Activated effector memory CD4-positive, alpha-beta T cell treated with anti-CD3 and anti-CD28 coated beads, Interleukin-2, amount 50 U/mL, for 16 hours (primary cell): ENCODE measurements at places on chromosomes 16 and 17.
A peak's percentile ranks its signal among the peaks of the same experiment; 100 is the strongest.

DNA sequence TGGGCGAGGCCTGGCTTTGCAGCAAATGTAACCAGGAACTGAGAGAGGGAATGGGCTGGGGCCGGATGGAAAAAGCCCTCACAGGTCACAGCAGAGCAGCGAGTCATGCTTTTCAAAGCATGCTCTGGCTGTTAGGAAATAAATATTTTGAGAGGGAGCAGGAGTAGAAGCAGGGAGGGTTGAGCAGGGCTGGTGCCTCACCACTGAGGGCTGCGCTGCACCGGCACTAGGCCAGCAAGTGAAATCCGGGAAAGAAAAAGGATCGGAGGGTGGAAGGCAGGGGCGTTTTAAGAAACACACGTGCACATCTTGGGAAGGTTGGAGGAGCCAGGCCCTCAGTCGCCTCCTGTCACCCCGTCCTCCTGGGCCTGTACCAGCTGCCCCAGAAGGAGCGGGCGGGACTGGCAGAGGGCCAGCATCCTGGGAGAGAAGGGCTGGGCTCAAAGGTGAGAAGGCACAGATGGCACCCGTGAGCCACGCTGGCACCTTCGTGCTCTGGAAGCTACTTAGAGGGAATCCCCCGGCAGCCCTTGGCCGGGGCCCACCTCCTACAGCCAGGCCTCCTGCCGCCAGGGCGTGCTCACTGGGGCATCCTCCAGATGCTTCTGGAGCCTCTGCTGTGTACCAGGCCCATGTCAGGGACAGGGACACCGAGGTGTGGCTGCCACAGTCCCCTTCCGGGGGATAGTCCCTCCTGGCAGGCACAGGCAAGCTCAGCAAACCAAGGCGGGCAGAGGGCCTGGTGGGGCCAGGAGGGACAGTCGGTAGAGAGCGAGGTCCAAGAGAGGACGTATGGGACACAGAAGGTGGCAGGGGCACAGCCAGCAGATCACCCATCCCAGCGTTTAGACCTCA, 71.5 kb upstream of the PLCG2 start:
- DNase-seq = no peak

DNA sequence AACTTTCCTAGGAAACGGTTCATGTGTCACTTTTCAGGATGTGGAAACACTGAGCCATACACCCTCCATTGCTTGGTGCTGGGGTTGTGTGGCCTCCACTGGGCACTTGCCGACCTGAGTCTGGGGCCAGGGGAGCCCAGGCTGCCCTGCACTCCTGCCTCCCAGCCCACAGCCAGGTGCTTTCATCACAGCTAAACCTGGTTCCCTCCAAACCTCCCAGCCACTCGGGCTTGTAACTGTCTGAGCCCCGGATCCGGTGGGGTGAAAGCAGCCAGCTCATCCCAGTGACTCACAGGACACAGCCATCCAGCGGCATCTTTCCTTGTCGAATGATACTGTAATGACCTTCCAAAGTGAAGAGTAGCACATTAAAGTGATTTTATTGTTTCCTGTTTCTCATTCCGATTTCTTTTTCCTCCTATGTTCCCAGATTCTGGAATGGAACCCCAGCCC, 19.8 kb downstream of the CARHSP1 start:
- DNase-seq = no peak

- no peak for DNase-seq
Measured at GRCh38 chr17:66677201-66677981, 157.5 kb upstream of the CACNG5 start.

- no peak for DNase-seq
Measured at GRCh38 chr16:24188751-24189318, 67.3 kb upstream of the CACNG3 start.

DNA sequence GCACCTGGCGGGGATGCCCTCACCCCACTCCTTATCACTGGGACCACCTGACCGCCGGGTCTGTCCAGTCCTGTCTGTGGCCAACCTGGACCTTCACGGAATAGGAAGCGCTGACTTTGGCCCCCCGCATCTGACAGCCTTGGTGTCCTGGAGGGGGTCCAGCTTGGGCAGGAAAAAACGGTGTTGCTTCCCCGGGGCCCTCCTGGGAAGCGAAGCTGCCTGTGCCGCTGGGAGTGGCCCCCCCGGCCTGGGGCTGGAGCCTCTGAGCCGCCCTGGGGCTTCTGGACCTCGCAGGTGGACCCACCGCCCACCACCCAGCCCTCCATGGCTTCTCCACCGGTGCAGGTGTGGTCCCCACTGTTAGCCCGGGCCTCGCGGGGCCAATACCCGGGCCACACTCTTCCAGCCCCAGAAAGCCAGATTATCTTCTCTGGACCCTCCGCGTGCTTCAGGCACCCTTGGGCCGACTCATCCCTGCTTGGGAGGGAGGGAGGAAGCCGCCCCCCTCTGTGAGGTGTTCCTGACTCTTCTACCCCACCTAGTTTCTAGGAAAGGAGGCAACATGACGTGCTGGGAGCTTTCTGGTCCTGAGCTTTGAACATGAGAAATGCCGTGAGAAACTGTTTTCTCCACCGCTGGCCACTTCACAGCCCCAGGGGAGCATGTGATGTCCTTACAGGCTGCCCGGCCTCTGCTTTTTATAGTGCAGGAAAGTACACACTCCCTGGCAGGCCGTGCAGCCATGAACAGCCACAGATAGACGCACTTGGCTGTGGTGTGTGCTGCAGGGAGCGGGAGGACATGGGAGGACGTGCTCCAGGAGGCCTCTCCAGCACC, 1.1 kb downstream of the C1QTNF1 start:
- DNase-seq = no peak

DNA sequence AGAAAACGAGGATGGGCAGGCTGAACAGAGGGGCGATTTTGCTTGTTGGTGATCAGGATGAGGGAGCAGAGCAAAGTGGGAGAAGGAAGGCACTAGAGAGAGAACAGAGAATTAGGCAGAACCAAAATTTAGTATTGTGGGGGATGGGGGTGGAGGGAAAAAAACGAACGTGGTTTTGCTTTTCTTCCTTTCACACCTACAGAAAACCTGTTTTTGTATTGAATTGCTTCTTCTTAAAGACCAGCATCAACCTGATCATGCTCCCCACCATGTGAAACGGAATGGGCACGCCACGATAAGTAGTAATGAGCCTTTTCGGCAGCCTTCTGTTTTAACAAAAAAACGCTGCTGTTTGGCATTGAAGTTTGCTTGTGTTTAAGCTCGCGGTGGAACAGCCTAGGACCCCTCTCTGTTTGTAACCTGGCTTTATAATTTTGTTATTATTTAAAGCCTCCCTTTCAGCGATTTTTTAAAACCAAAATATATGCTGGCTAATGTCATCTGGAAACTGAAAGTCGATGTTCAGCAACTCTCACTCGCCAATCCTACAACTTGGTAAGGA, 36.8 kb downstream of the ERCC4 start:
- DNase-seq = no peak

DNA sequence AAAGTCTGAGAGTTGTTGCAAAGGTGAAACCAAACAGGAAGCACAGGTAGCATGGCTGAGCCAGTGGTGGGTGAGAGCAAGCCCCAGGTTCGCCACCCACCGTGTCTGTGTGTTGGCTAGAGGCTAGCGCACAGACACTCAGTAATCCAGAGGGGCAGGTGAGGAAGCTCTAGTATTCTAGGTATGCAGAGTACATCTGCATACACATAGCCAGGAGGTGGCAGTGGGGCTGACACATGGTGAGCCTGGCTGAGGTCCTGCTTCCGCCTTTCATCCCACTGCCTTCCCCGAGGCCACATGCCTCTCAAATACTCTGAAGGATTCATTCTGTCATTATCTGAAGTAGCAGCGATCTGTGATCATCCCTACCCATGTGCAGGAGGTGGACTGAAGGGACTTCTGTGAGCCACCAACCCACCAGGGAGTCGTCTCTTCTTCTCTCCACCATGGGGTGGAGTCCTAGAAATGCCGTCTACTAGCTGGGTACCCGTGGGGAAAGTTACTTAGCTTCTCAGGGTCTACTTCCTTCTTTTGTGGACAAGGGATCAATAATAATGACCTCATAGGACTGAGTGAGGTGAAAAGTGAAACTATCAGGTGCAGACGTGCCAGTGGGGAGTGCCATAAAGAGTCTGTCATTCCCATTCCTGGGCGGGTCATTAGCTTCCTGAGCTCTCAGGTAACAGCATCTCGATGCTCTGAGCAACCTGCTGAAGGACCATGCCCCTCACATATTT, 36.0 kb upstream of the ICAM2 start:
- DNase-seq = no peak

DNA sequence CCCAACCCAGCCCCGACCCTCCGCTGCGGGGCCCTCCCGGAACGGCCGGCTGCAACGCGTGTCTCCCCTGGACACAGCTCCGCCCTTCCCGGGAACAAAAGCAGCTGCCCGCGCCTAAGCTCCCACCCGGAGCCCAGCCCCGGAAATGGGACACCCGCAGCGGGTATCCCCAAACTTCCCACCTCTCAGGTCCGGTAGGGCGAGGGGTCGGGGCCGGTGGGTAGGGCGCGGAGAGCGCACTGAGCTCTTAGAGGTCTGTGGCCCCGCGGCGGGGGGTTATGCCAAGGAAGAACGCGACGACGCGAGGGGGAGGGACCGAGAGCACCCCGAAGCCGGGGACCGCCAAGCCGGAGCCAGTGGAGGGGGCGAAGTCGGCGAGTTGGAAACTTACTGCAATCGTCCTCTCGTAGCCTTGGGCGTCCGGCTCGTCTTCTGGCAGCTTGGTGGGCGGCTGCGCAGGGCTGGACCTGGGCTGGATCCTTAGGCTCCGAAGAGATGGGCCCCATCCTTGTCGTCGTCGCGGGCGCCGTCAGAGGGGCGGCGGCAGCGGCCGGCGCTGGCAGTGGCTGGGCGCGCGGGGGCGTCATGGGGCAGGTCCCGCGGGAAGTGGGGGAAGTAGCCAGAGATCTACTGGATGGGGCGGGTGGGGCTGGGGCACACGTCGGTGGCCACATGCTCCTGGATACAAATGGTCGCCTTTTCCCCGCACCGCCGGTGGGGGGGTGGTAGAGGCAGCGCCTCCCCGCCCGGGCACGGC, 6.9 kb downstream of the USP6 start:
- DNase-seq = peak; percentile 59

GRCh38 chr17:13346996-13347762, 254.6 kb downstream of the HS3ST3A1 start:
- DNase-seq = no peak

GRCh38 chr17:57877803-57878377, 28.0 kb upstream of the MRPS23 start:
- DNase-seq = no peak

DNA sequence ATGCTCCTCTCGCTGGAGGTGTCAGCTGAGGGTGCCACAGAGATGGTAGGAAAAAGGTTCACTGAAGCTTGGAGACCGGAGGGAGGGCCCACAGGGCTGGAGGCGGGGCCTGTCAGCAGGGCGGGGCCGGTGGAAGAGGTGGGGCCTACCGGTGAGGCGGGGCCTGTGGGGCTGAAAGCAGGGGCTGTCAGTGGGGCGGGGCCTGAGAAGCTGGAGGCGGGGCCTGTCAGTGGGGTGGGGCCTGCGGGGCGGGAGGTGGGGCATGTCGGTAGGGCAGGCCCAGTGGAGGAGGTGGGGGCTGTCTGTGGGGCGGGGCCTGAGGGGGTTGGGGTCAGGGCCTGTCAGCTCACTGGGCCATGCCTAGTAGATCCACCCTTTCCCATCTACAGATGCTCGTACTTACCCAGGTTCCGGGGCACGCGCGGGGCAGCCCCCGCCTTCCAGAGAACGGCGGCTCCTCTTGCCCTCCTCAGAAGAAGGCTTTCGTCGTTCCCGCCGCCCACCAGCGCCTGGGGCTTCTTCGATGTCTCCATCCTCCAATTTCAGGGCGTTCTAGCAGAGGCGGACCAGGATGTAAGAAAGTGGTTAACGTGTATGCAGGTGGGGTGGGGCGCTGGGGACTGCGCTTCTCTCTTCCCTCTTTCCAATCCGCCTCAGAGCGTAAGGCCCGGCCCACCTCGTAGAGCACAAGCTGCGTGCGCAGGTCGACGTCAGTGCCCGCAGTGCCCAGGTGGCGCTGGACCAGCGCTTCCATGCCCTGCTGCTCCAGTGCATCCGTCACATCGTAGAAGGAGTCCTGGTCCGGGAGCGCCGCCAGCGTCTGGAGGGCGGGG, 9.8 kb downstream of the TMEM208 start:
- DNase-seq = peak; percentile 91

- no peak for DNase-seq
Measured at GRCh38 chr17:32673964-32674363, 187.2 kb downstream of the CDK5R1 start.

DNA sequence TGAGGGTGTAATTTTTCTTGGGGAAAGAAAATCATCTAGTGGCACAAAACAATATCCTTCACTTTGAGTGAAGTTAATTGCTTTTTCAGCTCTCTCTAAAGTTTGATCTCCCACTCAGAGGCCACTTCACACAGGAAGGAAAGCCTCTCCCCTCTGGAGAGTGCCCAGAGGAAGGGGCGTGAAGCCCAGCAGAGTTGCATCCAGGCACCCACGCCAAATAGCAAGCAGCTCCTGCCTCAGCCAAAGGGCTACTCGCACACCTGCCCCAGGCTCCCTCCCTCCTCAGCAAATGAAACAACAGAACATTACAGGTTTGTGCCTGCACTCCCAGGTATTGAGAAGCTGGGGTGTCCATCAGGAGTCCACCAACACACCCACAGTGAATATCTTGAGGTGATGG, 183.0 kb upstream of the RPL38 start:
- no peak for DNase-seq

GRCh38 chr17:50660042-50660886, 25.6 kb downstream of the ABCC3 start:
- no peak for DNase-seq

DNA sequence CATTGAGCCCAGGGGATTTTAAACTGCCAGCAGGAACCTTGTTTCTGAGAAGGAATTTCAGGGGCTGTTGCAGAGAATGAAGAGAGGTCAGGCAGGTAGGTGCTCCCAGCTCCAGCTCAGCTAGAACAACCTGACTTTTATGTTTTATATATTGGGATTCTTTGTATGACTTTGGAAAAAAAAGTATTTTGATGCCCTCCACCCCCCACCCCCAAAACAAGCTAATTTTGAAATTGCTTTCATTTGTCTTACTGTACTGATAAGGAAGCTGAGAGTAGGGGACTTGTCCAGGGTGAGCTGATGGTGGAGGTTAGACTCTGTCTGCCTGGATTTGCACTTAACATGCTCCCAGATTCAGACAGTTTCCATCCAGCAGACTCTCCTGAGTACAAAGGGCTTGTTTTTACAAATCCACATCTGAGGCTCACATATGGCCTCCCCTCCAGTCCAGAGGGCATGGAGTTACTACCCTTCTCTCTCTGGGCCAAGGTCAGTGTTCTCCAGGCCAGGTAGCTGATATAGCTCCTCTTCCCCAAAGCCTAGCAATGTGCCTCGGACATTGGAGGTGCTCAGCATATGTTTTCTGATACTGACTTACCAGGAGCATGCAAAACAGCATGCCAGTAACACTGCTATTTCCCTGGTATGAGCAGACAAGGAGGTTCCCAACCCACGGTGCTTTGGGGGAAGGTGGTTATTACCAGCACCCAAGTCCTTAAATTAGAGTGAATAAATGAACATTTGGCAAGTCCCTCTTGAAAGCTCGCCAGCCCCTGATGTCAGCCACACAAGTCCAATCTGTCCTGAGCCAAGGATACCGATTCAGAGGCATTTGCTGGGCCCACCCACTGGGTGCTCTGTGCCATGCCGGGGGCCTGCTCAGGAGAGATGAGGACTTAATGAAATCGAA, 11.3 kb downstream of the STX1B start:
- no peak for DNase-seq

DNA sequence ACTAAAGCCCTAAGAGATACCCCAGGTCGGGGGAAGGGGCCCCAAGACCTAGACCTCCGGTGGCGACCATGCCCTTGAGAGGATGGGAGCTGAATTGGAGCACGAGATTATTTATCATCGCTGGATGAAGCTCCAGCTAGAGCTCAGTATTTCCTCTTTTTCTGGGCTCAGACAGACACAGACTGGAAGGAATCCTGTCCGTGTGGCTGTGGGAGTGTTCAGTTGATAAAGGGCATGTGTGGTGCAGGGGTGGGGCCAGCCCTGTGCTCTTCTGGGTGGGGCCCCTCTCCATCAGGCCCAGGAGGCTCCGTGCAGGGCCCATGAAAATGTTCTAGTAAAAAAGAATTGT, 6.3 kb upstream of the CBX4 start:
- no peak for DNase-seq
